ENCODE measurements at places on chromosomes 1 and 21.

DNA sequence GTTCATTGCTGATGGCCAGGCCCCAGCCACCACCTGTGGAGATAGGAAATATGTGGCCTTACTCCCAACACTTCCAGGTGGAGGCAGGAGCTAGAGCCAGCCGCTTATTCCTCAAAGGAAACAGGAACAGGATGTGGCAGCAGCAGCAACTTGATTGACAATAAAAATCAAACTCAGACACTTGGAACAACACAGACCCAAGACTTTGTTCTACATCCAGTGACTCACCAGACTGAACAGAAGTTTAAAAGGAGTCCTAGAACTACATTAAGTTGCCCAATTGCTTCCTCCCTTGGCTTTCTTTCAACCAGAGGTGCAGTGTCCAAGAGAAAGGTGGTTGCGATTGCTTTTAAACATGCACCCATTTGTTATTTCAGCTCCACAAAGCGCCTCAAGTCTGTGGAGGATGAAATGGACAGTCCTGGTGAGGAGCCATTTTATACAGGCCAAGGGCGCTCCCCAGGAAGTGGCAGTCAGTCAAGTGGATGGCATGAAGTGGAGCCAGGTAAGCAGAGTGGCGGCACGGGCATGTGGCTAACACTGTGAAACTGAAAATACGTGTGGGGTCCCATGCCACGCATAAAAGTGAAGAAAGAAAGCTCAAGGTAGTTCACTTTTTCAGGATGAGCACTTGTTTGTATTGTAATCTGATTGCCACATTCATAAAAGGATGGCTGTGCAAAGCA, 276.6 kb downstream of the NFIA start:
- no peak for DNase-seq

GRCh38 chr1:234561319-234561718, 48.7 kb downstream of the IRF2BP2 start:
- DNase-seq: no peak

GRCh38 chr1:3675436-3675835, 23.1 kb downstream of the TP73 start:
- DNase-seq: no peak

DNA sequence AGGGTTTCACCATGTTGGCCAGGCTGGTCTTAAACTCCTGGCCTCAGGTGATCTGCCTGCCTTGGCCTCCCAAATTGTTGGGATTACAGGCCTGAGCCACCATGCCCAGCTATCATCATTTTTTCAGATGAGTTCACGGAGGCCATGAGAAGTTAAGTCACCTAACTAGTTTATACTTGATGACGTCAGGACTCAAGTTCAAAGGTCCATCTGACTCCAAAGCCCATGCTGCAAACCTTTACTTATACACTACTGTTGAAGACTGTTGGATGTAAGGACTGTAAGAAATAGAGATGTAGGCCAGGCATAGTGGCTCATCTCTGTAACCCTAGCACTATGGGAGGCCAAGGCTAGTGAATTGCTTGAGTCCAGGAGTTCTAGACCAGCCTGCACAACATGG, 40.8 kb upstream of the STMN1 start:
- DNase-seq: no peak

- no peak for DNase-seq
Observed at GRCh38 chr1:163970151-163970550, 588.8 kb upstream of the PBX1 start.

DNA sequence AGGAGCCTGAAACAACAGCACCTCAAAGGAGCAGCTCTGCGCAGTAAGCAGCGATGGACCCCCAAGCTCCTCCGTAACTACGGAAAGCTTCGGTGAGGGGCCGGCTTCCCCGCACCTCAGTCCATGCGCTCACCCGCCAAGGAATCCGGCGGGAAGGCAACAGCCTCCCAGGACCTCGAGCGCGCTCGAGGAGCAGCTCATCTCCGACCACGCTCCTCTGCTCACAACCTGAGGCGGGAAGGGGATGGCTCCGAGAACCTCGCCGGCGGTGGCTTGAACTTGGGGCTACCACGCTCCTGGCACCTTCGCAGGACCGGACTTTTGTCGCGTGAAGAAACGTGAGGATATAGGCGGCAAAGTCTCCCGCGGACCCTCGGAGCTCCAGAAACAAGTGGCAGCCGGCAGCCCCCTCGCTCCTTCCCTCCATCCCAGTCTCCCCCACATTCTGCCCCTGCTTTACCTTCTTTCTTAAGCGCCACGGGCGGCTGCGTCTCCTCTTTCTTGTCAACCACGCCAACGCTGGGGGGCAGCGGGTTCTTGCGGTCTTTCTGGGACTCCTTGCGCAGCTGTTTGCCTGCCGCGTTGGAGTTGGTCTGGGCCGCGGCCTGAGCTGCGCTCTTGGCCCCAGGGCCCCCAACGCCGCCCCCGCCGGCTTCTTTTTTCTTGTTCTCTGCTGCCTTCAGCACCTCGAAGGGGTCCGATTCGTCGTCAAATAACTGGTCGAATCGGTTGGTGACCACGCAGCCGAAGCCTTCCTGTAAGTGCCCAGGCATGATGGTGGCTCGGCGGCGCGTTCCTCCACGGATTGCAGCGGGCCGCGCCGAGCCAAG, 459 bp downstream of the SERBP1 start:
- no peak for DNase-seq

GRCh38 chr1:77538956-77539518, 143.4 kb downstream of the ZZZ3 start:
- no peak for DNase-seq

DNA sequence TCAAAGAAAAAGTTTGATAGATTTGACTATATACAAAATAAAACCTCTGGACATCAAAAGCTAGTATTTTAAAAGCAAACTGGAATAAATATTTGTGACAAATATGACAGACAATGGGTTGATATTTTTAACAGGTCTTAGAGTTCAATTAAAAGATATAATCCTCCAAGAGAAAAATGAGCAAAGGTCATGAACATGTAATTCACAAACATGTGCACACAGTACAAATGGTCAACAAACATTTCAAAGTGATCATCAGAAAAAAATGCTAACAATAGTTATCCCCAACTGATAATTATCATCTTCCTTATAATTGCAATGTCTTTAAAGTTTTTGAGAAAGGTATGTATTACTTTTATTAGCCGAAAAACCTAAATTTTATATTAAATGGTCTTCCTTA, 32.0 kb downstream of the WDR64 start:
- DNase-seq: no peak

GRCh38 chr1:170309389-170310013, 163.7 kb downstream of the NTMT2 start:
- no peak for DNase-seq

GRCh38 chr1:203447151-203447550, 28.5 kb upstream of the PRELP start:
- DNase-seq: no peak

DNA sequence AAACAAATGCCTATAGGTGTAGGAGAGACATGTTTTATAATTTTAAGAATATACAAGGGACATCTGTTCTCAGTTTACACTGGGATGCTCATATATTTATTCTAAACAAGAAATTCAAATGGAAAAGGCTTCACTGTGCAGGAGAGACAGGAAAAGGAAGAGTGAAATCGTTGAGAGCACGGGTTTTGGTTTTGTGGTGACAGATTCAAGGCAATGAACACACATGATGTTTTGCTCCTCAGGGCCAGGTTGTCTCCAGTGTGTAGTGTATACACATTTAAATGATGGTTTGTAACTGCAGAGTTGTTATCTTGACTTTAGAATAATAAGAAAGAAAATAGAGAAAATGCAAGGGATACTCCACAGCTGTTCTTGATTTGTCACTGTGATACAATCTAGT, 73.7 kb downstream of the S1PR1 start:
- no peak for DNase-seq

- no peak for DNase-seq
Observed at GRCh38 chr1:61259379-61260148, 177.2 kb downstream of the NFIA start.

GRCh38 chr1:209820986-209821385, 6.8 kb upstream of the UTP25 start:
- DNase-seq: no peak

- no peak for DNase-seq
Observed at GRCh38 chr1:51283979-51284378, 46.4 kb downstream of the TTC39A start.

DNA sequence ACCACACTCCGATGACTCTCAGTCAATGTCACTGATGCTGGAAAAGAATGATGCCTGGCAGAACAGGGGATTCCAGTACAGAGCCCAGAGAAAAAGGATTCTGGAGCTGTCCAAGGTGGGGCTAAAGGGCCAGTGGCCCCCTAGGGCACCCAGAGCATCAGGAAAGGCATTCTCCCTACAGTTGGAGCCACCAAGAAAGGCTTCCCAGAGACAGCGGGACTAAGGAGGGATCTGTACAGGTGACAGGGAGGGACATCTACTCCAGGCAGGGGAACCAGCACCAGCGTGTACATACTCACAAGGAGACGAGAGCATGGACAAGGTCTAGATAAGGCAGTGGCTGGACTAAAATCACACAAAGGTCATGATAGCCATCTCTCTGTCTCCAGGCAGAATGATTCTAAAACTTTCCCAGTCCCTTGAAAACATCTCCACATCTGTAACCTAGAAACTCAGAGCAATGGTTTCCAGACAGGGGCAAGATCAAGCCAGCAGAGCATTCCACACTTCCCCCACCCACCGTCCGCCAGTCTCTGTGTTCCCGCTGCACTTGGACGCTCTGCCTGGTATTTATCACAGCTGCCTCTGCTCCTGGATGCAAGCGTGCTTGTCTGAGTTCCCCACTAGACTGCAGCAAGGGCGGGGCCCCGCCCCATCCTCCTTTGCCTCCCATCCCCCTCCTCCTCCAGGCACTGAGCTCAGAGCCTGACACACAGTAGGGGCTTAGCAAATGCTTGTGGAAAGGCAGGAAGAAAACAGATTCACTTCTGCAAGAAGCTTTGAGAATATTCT, 111.6 kb upstream of the ZC3H12A start:
- no peak for DNase-seq

DNA sequence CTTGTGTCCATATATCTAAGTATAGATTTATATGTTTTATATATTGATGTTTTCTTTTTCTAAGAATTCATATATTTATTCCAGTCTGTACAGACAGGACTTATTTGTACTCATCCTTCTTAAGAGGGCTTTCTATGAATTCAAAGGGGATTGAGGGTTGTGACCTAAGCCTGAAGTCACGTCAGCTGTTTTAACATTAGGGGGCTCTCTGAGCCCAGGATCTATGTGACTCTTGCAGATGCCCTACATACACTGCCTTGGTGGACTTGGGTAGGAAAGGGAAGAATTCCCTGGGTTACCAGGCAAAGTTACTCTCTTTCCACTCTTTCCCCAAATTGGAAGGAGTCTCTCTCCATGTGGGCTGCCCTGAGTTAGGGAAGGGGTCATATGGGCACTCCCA, 283.8 kb upstream of the DAB1 start:
- DNase-seq: no peak

DNA sequence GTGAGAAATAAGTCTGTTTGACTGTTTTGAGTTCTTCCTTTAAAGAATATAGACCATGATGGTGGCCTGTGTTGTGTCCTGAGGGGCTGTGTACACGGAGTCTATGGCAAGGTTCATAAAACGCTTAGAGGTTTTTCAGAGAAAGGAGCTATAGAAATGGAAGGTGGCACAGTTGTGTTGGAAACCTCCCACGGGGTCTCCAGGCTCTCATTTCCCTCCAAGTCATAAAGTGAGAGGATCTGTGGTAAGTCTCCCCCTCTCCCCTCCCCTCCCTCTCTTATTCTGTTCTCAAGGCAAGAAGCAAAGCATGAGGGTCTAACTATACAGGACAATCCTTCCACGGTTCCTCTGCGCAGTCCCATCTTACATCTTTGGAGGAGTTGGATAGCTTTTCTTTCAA, 139.2 kb downstream of the KIF26B start:
- DNase-seq: no peak

- no peak for DNase-seq
Observed at GRCh38 chr1:187921426-187921825, 1092.7 kb downstream of the PLA2G4A start.

DNA sequence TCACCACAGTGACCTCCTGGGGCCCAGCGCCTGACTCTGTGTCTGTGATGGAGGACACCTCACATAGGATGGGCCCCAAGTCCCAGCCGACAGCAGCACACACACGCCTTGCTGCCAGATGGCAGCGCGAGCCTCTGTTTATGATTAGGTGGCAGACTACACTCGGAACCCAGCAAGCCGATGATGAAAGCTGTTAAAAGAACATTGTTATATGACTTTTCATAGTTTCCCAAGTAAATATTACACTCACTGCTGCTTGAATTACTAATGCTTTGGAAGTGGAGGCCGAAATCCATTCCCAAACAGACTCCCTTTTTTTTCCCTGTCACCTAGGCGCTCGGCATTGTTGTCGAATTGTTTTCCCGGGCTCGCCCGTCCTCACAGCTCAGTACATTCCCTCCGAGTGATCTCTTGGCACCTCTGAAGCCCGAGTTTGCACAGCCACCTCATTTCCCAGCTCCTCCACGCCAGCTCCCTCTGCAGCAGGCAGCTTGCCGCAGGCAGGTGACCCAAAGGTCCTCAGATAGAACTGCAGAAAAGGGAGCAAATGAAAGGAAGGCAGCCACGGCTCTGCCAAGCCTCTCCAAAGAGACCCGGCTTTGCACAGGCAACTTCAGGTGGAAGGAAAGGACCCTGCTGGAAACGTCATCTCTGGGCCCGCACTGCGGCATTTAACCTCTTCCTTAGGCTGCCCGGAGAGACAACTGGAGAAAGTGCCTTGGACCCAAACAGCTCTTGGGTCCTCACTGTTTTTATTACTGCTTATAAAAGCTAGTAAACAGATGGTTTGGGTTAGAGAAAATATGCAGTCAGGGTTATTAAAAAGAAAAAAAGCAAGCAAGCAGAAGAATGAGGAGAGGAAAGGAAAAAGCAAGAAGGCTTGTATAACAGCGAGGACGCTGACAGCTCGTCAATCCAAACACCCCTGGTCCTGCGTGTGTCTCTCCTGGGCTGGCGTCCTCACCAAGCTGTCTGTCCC, 72.2 kb upstream of the SLC25A33 start:
- no peak for DNase-seq

DNA sequence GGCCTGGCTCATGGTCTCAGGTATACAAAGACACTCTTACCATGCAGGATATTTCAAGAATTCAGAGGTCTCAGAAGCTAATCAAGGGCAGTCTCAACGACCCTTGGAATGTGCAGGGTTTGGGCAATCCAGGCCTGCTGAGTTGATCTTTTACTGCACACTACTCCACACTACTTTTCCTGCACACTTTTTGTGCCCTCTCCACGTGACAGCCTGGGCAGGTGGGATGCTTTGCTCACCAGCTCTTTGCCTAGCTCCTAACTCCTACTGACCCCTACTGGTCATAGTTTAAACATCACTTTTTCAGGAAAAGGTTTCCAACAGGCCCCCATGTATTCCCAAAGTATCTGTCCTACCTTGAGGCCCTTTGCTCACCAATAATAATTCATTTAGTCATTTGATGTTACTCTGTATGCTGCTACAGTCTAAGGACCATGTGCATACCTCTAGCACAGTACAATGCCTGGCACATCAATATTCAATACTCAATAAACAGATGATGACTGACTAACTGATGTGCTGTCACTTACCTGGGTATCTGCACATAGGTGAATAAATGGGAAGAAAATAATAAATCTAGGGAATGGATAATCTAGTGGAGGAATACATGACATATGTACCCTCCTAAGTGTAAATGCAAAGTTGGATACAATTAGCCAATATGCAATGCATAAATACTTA, 9.6 kb downstream of the DUSP23 start:
- DNase-seq: no peak

- no peak for DNase-seq
Observed at GRCh38 chr1:111516005-111516535, 12.6 kb upstream of the ADORA3 start.

- DNase-seq: no peak
Observed at GRCh38 chr1:80244372-80244771, 1237.8 kb upstream of the ADGRL4 start.

Measured in activated T-helper 9 cell treated with anti-CD3 and anti-CD28 coated beads, Interleukin-2, amount 50 U/mL, for 16 hours (primary cell).